ENCODE measurements at places on chromosomes 16 and 17.

- DNase-seq: no peak
These were observed 203.4 kb downstream of the CCDC182 start for GRCh38 chr17:57541472-57542394.

DNA sequence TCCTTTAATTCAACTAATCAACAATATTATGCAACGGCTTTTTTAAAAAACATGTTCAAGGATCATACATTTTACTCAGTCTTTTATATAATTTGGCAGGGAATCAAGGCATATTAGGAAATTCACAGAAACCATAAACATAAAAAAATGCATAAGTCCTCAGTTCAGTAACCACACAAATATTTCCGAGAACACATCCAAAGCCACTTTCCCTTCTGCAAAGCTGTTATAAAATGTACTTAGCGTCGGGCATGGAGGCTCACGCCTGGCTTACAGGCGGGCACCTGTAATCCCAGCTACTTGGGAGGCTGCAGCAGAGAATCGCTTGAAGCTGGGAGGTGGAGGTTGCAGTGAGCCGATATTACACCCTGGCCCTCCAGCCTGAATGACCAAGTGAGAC, 9.7 kb upstream of the ZC3H7A start:
- DNase-seq: no peak

DNA sequence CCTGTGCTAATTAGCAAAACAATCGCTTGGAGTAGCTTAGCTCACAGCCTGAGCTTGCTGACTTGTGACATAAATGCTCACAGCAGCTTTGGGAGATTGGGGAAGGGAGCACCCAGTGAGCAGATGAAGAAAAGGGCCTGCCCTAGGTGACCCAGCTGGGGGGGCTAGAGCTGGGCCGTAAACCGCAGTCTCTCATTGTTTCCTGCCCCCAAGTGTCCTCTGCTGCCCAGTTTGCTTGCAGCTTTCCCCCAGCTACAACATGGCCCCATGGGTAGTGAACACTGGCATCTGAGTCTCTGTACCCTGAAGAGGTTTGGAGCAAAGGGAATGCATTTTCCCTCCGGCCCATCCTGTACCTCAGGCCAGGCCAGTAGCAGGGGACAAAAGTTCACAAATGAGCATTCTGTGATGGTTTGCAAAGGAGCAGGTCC, 349.4 kb downstream of the SLC39A11 start:
- DNase-seq: no peak

DNA sequence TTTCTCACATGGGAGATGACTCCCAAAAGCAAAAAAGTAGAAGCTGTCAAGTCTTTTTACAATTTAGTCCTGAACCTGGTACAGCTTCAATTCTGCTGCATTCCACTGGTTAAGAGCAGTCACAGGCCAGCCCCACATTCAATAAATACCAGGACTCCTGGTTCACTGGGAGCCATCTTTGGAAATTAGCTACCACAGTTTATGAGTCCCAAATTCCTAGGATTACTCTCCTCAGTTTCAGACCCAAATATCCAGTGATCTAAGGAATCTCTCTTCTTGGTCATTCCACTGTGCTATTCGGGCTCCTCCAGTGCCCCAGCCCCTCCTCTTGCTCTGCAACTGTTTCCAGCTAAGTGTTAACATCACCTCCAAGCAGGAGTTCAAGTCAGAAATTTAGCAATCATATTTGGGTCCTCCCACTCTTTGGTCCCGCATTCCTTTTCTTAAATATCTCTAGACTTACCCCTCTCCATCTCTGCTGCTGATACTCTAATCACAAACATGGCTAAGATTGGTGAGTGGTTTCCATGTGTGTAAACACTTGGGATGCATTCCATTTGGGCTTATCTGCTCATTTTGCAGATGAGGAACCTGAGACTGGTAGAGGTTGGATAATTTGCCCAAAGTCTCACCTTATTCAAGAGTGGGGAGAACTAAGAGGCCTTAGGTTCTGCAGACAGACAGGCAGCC, 9.6 kb upstream of the WIPF2 start:
- no peak for DNase-seq

DNA sequence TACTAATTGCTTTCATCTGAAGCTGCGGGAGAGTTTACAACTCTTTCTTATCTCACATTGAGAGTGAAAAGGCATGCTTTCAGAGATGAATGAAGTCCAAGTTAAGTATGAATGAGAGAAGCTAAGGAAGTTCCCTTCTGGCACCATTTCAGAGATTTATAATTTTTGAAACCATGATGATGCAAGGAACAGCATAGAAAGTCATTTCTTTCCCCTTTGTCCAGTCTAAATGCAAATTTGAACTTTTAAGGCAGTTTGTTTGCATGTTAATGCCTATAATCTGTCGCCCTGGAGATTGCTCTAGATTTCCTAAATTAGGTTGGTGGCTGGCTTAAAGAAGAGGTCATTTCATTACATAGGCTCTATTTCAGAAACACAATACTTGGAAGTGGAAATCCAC, 594.8 kb upstream of the GOT2 start:
- DNase-seq: no peak

- DNase-seq: no peak
These were observed 204.3 kb downstream of the SPECC1 start for GRCh38 chr17:20213449-20213848.

- DNase-seq: no peak
These were observed 15.9 kb downstream of the TANC2 start for GRCh38 chr17:62981933-62982332.

DNA sequence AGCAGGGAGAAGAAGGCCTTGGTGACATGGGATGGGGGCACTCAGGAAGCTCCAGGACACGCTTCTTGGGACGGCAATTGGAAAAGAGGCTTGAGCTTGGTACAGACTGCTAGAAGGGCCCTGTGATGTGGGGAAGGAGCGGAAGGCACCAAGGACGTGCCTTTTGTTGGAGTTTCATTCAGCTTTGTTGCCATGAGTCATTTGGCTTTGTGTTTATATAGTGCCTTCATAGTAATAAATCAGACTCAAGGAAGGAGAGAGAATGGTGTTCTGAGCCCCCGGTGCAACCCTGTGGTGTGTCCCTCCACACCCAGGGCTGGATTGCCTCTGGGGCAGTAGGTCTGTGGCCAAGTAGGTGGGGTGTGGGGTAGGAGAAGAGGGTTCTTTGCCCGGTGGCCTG, 7.4 kb upstream of the TBX4 start:
- no peak for DNase-seq

GRCh38 chr17:44768505-44769142, 9.8 kb downstream of the ADAM11 start:
- DNase-seq: no peak

- no peak for DNase-seq
These were observed 126.7 kb upstream of the FOXF1 start for GRCh38 chr16:86383488-86384262.

GRCh38 chr17:38741921-38742410, 6.2 kb downstream of the PCGF2 start:
- DNase-seq: no peak

GRCh38 chr17:40992666-40993065, 1.3 kb downstream of the KRTAP3-3 start:
- no peak for DNase-seq

DNA sequence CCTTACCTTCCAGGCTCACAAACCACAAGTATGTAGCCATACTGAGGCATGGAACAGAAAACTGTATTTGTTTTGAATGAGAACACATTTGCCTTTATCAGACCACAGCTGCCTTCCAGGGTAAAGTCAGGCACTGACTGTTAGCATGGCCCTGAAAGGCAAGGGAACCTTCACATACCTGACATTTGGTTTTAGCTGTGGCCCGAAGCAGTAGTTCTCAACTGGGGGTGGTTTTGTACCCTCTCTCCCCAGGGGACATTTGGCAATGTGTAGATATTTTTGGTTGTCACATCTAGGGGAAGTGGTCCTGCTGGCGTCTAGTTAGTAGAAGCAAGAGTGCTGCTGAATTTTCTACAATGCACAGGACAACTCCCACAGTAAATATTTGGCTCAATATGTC, 9.2 kb downstream of the HERPUD1 start:
- no peak for DNase-seq

- no peak for DNase-seq
These were observed 21.7 kb downstream of the MSI2 start for GRCh38 chr17:57277923-57278604.

Data from stimulated activated CD8-positive, alpha-beta memory T cell treated with anti-CD3 and anti-CD28 coated beads, Interleukin-15, amount 100 ng/mL, for 1 hour (primary cell).